Stromal cell of bone marrow (primary cell): ENCODE measurements at places on chromosomes 12 and 14.

DNA sequence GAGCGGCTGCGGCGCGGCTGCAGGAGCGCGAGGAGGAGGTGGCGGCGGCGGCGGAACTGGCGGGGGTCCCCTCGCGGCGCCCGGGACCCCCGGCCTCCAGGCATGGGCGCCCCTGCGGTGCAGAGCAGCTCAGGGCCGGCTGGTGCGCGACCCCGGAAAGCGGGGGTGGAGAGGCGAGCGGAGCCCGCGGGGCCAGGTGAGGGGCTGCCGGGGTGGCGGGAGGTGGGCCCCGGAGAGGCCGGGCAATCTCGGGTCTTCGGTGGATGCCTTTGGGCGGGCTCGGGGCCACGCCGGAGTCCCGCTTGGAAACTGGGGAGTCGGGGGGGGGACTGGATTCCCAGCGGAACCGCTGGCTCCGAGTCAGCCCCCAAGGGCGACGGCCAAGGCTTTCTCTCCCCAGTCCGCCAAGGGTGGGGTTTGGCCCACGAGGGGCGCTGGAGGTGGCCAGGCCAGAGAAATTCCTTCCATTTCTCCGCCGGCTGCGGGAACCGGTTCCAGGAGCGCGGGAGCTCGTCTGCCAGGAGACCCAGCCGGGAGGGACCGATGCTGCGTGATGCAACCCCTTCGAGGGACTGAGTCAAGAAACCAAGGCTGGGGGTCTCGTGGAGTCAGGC, 13.9 kb upstream of the NR4A1 start:
- no peak for DNase-seq

- DNase-seq: no peak
Observed at GRCh38 chr12:114676142-114676741, 7.7 kb downstream of the TBX3 start.

GRCh38 chr14:90739318-90740068, 76.7 kb downstream of the TTC7B start:
- no peak for DNase-seq

- no peak for DNase-seq
Observed at GRCh38 chr14:69153873-69154270, 953 bp upstream of the DCAF5 start.

DNA sequence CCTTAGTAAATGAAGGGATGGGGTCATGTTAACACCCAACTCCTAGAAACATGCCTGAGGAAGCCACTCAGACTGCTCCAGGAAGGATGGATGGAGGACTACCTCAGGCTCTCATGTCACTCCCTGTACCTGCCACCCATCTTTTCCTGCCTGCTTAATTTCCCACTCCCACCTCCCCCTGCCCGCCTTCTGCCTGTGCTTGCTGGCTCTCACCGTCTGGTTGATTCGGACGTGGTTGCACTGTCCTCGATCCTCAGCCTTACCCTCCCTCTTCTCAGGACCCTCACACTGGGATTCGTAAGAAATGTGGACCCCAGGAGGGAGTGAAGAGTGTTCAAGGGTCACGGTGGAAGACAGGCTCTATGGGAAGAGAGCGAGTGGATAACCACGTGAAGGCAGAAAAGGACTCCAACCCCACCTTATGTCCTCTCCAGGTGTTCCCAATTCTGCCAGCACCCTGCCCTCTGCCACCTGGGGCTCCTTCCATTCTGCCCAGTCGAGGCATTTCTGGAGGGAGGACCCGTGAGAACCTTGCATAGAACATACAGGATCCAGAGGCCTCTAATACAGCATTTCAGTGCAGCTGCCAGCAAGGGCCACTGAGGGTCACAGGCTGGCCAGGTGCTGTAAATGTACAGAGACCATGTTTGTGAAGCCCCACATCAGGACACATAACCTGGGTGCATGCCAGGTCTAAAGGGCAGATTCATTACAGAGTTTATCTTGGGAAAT, 12.9 kb downstream of the ITGB7 start:
- no peak for DNase-seq

DNA sequence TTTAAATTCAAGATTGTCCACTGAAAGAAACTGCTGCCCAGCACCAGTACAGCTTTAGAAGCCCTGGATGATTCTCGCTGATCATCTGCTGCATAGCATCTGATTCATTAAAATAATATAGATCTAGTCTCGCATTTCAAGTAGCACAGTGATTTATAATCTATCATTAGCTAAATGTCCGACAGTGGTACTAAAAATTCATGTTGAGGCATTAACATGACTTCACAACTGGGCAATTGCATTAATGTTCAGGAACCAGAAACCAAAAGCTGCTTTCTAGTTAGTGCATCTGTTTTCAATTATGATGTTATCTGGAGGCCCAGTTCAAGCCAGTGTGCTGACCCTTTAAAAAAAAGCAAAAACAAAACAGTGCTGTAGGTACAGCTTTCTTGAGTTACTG, 1987.2 kb upstream of the SEL1L start:
- DNase-seq: peak; percentile 62

DNA sequence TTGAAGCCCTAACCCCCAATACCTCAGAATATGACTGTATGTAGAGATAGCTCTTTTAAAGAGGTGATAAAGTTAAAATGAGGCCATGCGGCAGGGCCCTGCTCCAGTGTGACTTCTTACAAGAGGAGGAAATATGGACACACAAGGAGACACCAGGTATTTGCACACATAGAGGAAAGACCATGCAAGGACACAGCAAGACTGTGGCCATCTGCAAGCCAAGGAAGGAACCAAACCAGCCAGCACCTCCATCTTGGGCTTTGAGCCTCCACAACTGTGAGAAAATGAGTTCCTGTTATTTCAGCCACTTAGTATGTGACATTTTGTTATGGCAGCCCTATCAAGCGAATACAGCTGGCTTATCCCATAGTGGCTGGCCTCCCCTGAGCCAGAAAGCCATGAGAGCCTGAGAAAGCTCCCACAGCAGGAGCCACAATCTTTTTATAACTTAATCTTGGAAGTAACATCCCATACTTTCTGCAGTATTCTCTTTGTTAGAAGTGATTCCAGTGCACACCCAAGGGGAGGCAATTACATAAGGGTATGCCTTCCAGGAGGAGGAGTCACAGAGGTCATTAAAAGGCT, 48.0 kb downstream of the TGFB3 start:
- DNase-seq: no peak

DNA sequence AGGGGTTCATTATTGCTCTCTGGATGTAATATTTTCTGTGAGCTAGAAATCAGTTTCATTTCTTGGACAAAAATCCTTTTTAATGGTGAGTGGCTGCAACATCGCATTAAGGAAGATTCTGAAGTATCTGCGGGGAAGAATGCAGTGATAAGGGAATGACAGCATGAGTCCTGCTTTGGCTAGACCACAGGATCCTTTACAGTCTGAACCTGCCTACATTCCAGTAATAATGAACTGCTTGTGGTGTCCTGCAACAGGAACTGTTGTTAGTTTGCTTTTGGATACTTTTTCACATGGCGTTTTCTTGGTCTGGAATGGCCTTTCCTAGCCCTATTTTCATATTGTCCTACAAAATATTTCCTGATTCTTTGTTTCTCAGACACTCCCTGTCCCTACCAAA, 15.7 kb downstream of the MDM2 start:
- DNase-seq: no peak

- peak; percentile 40 for DNase-seq
Observed at GRCh38 chr14:66228267-66228970, 257.8 kb upstream of the CCDC196 start.

GRCh38 chr12:120181991-120182631, 12.4 kb downstream of the GCN1 start:
- peak; percentile 48 for DNase-seq

DNA sequence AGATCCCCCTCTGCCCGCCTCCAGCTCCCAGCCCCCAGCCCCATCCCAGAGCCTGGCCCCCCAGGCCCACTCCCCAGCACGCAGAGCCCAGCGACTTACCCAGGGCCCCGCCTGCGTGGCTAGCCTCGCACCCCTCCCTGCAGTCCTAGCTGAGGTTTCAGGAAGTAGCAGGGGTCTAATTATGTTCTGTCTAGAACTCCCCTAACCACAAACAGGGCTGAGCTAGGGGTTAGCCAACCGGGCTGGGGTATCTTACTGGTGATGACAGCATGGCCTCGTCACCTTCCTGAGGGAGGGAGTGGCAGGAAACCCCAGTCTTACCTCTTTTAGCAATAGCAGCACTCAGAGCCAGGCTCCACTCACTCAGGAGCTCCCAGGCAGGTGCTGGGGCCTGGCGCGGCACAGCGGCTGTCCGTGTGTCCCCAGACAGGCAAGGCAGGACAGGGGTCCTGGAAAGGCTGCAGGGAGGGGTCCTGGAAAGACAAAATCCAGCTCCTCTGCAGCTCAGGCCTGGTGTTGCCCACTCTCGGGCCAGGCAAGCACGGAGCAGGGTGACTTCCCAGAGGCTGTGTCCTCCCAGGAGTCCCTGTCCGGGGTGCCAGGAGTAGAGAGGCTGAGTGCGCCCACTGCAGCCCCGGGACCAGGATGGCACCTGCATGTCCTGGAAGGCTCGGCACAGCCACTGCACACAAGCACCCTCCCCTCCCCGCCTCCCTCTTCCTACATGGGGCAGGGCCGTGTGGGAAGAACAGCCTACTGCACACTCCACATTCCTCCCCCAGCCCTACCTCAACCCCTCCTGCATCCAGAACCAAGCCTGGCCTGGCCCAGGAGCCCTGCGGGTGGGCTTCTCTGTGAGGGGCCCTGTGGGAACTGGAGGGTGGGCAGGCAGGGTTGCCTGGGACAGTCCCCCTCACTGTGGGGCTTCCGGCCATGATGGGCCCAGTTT, at the start of gene GPR132:
Gene GPR132, minus strand, starts transcription at position 151 of the 949 bp plus-strand sequence. CDS start 10,010 bp downstream, outside the sequence.
- no peak for DNase-seq
